ENCODE measurements at places on chromosomes 2 and 18.

- no peak for DNase-seq
These were observed 170.9 kb downstream of the ACKR3 start for GRCh38 chr2:236740506-236740905.

DNA sequence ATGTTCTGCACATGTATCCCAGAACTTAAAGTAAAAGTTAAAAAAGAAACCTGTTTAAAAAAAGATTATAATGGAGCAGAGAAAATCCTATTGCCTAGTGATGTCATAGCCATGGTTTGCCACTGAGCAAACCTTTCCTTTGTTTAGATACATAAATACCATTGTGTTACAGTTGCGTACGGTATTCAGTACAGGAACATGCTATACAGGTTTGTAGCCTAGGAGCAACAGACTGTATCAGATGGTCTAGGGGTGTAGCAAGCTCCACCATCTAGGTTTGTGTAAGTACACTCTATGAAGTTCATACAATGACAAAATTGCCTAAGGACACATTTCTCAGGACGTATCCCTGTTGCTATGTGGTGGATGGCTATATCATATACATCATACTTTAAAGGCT is 13.0 kb downstream of the ICA1L start:
- no peak for DNase-seq

GRCh38 chr2:228016402-228016801 is 145.0 kb downstream of the DAW1 start:
- no peak for DNase-seq

DNA sequence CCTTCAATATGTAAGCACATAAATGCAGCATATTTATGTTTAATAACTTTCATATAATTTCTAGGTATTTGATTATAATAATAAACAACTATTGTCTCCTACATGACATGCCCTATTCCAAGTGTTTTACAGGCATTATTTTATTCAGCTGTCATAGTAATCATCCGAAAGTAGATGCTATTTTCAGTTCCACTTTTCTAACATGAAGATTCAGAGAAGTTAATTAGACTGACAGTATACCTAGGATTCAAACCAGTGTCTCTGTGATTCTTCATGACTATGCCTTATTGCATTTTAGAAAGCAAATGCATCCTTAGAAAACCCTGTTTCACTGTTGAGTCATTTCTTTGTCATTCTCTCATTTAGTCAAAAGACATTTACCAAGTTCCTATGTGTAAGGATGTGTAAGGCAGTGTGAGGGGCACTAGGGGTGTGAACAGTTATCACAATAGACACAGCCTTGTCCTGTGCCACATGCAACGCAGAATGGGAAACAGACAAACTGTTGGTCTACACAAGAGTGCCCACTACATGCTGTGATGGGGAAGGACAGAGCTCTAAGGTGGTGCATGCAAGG is 79.8 kb downstream of the DTNA start:
- DNase-seq = no peak

- DNase-seq = no peak
These were observed 30.3 kb upstream of the SLC30A6 start for GRCh38 chr2:32135409-32135808.

DNA sequence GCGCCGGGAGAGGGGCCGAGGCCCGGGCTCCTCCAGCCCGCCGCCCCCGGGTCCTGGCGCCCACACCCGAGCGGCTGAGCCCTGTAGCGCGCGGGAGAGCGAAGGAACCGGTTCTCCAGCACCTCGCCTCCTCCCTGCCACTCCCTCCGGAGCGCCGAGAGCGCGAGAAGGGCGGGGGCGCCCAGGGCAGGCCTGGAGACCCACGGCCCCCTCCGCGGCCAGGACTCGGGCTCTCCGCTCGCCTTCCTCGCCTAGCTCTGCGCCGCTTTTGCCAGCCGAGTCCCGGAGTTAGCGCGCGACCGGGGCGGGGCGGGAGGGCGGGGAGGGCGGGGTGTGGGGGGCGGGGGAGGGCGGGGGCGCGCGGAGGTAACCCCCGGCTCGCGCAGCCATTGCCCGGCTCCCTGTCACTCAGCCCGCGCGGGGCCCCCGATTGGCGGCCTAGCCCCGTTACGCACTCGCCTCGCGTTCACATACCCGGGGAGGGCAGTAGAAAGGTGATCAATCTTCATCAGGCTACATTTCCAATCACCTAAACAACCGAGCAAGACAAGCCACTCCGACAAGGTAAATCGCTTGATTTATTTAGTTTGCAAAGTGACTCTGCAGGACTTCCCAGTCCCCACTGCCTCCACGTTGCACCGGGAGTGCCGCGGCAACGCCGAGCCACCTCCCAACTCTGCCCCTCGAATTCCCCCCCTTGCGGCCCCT is at the start of gene OTX1:
OTX1 (plus strand) TSS at position 497 of the 708 bp plus-strand sequence. CDS start 2,161 bp downstream, outside the sequence.
- DNase-seq = peak; percentile 70

DNA sequence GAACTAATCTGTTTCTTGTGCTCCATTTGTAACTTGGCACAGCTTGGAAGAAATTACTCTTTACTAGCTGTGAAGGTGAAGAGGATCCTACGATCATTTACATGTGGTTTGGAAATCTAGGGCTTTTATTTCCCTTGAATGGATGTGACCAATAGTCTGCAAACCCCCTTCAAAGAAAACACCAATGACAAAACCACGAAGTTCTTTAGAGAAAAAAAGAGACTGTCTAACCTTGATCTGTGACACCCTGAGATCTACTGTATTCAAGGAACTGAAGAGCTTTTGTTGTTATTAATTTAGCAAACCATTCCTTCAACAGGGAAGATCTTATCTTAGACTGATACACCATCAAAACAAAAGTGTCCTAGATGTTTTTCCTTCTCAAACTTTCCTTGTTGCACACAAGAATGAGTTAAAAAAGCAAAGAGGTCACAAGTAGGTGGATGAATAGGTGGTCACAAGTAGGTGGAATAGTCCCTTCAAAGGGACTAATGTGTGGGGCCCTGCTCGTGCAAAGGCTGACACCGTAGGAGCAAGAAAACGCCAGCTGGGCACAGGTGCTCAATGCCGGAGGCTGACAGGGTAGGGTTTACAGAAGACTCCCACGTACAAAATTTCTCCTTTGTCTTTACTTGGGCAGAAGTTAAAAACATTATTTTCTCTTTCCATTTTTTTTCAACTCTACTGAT is 95.6 kb upstream of the ITGB6 start:
- no peak for DNase-seq

DNA sequence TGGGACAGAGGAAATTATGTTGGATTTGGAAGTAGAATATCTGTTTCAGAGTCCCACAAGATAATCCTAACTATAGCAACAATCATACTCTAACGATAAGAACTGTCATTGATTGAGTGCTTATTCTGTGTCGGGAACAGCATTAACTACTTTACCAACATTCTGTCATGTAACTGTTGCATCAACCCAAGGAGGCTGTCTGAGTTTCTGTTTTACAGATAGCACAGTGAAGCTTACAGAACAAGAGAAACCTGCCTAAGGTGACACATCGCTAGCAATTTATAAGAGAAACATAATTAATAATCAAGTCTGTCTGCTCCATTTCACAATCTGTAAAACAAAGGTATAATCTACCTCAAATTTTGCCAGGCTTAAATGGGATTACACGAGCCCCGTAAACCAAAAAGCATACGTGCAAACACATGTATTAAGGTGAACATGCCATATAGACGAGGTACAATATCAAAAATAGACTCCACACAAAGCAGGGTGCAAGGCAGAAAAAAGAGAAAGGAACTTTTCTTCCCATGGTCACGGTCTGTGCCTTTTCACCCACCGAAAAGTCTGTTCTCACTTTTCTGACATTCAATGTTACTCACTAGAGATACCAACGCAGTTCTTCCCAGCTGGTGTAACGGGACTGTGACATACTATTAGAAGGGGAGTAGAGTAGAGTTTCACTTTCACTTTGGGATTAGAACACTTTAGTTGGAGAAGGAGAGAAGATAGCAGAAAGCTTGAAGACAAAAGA is 37.2 kb upstream of the SLC8A1 start:
- DNase-seq = no peak

GRCh38 chr18:50284255-50284885 is 3.0 kb upstream of the MBD1 start:
- DNase-seq = no peak

- DNase-seq = no peak
These were observed 395.2 kb downstream of the MTX2 start for GRCh38 chr2:176664478-176664877.

DNA sequence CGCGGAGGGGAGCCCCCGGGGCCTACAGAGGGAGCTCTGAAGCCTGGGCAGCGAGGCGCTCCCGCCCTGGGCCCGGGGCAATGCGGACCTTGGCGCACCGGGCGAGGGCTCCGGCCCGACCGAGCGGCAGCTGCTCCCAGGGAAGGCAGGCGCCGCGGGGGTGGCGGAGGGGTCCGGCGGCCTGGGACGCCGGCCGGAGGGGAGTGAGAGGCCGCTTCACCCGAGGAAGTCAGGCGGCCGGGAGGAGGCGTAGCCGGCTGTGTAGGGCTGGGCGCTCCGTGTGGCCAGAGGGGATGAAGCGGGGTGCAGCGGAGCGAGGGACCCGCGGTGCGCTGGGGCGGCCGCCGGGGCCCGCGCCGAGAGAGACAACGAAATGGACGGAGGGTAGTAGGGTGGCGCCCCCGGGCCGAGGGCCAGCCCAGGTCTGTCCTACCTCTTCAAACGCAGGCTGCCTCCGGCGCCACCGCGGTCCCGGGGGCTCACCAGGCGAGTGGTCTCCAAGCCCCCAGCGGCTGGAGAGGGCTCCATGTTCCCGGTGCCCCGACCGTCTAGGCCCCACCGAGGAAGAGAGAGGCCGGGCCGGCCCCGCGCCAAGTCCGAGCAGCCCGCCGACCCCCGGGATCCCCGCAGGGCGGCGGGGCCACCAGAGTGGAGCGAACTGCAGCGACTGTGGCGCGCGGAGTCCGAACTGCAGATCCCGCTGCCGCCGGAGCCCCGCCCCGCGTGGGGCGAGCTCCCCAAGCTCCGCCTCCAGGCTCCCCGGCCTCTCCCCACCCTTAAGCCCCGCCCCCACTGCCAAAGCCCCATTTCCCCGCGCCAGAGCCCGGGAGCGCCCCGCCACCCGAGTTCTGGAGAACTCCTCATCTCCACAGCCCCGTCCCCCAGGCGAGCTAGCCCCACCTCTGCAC is at the start of gene SLC30A3:
SLC30A3 (minus strand) TSS at position 669 of the 908 bp plus-strand sequence; CDS start at position 528, 141 bp downstream.
- DNase-seq = no peak

GRCh38 chr2:133705287-133705686 is 137.0 kb upstream of the NCKAP5 start:
- DNase-seq = no peak

- DNase-seq = no peak
These were observed 136.7 kb downstream of the DDX1 start for GRCh38 chr2:15728245-15728938.

GRCh38 chr2:234678711-234679110 is 181.8 kb upstream of the ARL4C start:
- DNase-seq = no peak

- DNase-seq = no peak
These were observed 1338.4 kb upstream of the CHAC2 start for GRCh38 chr2:52429171-52429570.

GRCh38 chr18:13657974-13658373 is 68.4 kb downstream of the FAM210A start:
- DNase-seq = no peak

GRCh38 chr18:25817546-25818237 is 272.7 kb downstream of the SS18 start:
- DNase-seq = no peak

DNA sequence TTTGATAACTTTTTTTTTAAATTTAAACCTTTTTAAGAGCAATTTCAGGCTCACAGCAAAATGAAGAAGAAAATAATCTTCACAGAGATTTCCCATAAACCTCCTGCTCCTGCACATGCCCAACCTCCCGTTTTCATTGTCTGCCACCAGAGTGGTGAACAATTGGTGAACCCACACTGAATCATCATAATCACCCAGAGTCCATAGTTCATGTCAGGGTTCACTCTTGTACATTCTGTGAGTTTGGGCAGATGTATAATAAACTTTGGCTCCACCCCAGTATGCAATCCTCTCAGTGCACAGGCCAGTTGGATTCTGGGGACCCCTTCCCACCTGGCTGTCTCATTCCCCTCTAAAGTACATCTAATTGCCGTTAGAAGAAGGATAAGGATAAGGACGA is 24.4 kb downstream of the C18orf54 start:
- no peak for DNase-seq
